Stimulated activated CD4-positive, alpha-beta T cell treated with anti-CD3 and anti-CD28 coated beads, TNF-alpha, amount 100 ng/mL, for 1 hour (primary cell): ENCODE measurements at places on chromosomes 1 and 21.
A peak's percentile ranks its signal among the peaks of the same experiment; 100 is the strongest.

DNA sequence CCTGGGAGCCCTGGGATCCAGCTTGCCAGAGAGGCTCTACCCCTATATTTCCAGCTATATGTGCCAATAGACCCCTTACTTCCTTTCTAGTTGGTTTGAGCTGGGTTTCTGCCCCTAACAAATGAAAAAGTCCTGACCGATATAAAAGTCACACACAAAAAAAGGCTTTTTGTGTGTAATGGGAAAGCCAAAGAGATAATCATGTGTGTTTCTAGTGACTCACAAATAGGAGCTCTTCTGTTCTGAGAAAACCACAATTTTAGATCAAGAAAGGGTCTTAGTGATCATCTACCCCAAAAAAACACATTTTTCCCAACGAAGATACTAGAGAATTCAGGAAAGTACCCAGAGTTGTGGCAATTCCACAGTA, 23.0 kb upstream of the PLEKHA6 start:
- DNase-seq = no peak

- no peak for DNase-seq
Observed at GRCh38 chr1:174068000-174068399, 45.8 kb upstream of the RC3H1 start.

GRCh38 chr1:14487671-14488070, 110.8 kb upstream of the KAZN start:
- no peak for DNase-seq

DNA sequence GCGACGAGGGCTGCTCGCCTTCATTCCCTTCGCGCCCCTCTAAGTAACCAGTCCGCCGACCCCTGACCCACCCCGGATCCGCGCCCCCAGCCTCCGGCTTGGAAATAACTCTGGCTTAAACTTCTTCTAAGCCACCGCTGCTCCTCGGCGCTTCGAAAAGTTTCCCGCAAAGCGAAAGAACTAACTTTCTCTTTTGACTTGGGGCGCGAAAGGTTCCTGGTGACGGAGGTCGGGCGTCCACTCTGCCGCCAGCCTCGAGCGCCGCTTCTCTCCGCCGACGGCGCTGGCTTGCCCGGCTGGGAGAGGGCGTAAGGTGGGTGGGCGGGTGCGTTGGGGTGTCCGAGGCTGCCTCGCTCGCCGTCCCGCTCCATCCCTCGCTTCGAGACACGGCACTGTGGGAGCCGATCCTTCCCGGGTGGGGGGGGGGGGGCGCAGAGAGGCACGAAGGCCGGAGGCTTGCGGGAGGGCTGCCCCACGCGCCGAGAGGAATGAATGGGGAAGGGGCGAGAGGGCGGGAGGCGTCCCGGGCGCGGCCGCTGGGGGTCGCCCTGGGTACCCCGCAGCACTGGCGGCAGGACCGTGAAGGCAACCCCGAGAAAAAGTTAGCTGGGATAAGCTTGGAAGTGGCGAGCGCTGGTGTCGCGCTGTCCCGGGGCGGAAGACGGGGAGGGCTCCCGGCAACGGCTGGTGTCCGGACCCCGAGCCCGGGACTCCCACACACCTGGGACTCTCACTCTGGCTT, 569 bp downstream of the ATF3 start:
- DNase-seq = no peak

- no peak for DNase-seq
Observed at GRCh38 chr1:182598296-182598695, 5.9 kb downstream of the RGS16 start.

- DNase-seq = no peak
Observed at GRCh38 chr1:28127617-28128257, 39.3 kb upstream of the EYA3 start.

GRCh38 chr1:155044812-155045657, 6.1 kb upstream of the ADAM15 start:
- peak; percentile 20 for DNase-seq

DNA sequence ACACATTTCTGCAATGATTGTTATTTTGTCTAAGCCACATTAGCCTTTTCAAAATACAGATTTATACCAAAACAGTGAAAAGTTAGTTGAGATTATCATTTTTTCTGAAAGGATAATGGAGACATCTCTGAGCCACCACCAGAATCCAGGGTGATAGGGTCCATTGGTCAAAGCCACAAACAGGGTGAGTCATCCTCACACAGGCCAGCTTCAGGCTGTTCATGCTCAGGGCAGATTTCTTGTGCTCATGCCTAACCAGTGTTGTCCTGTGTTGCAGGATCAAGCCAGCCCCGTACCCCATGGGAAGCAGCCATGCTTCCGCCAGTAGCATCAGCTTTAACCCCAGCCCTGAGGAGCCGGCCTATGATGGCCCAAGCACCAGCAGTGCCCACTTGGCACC, 13.4 kb downstream of the ELOA start:
- no peak for DNase-seq

- DNase-seq = no peak
Observed at GRCh38 chr1:7288992-7289391, 482.1 kb upstream of the VAMP3 start.

- no peak for DNase-seq
Observed at GRCh38 chr1:150558761-150559655, 9.8 kb downstream of the ADAMTSL4 start.

GRCh38 chr1:151509350-151510019, 1.7 kb upstream of the CGN start:
- no peak for DNase-seq

DNA sequence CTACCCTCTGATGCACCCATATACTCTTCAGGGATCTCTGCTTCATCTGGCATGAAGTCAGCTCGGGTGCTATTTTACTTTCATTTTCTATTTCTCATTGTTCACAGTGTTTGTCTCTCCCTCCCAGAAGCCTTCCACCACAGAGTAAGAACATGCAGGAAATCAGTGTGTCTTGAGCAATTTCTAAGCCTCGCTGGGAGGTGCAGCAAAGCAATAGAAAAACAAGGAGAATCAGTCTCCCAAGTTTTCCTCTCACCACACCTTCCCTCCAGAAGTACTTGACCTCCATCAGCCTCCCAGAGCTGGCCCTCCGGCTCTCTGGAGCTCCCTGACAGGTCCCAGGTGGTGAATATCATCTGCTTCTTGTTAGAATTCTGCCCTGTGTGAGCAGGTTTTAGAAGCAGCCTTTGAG, 594.7 kb upstream of the CAMK1G start:
- no peak for DNase-seq

DNA sequence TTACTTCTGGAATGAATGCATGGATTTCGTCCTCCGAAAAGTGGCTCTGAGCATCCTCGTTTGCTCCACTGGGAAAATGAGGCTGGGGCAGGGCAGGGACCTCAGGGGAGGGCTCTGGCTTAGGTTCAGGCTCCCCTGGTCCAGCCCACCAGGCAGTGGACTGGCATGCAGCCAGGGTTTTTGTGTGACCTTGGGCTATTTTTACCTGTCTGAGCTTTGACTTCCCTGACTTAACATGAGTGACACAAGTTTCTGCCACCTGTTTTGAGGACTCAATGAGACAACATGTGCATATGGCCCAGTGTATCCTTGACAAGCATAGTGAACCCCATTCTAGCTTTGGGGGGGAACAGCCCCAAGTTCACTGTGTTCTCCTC, 32.6 kb upstream of the EDN2 start:
- no peak for DNase-seq

- DNase-seq = no peak
Observed at GRCh38 chr1:78540048-78540447, 49.3 kb downstream of the PTGFR start.

- no peak for DNase-seq
Observed at GRCh38 chr1:99252630-99253029, 11.7 kb upstream of the PLPPR4 start.

GRCh38 chr1:157134442-157134841, 3.8 kb downstream of the ETV3 start:
- no peak for DNase-seq

DNA sequence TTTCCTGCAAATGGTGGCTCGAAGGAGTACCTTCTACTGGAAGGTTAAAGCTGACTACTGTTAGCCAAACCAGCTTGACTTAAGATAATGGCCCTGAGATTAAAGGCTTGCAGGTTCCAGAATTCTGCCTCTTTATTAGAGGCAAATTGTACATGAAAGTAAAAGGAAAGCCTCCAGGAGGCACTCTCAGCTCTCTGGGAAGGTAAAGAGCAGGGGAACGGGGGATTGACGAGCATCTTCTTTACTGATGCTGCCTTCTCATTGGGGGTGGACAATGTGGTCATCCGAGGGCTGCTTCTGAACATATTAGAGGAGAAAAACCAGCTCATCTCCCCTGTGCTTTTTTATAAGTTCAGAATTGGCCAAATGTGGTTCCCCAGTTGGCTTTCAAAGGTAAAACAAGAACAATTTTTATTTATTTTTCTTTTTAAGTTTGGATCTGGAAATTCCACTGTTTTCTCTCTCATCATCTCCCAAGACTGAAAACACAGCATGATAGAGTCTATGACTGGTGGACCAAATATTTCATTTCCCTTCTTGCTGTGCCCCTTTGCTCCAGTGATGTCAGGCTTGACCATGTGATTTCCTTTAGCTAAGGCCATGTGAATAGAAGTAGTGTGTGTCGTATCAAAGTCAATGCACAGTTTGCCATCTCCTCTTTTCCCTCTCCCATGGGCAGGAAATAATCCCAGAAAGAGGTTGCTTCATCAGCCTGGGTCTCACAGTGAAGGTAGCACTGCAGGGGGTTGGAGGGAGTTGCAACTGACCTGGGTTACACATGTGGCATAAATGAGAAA, 292.7 kb downstream of the PRDM2 start:
- no peak for DNase-seq

- no peak for DNase-seq
Observed at GRCh38 chr1:224786533-224787250, 142.8 kb upstream of the DNAH14 start.

DNA sequence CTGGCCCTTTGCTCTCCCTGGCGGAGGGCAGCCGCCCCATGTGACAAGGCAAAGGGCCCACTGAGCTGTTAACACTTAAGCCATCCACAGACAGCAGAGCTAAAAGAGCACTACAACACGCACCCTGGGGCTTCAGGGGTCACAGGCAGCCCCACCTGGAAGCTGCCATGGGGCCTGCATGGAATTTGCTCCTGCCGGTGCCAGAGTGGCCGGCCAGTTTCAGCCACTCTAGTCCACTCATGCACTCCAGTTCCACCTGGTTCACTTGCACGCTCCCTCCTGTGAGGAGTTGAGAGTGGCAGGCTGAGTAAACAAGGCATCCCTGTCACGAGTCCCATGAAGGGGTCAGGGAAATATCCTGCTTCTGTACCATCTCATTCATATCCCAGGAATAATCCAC, 55.3 kb downstream of the RIMS3 start:
- no peak for DNase-seq

DNA sequence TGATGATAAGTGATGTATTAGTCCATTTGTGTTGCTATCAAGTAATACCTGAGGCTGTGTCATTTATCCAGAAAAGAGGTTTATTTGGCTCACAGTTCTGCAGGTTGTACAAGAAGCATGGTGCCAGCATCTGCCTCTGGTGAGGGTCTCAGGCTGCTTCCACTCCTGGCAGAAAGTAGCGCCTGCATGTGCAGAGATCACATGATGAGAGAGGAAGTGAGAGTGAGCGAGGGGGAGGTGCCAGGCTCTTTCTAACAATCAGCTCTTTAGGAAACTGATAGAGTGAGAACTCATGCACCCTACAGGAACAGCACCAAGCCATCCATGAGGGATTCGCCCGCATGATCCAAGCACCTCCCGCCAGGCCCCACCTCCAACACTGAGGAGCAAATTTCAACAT, 2.2 kb upstream of the FHAD1 start:
- no peak for DNase-seq

DNA sequence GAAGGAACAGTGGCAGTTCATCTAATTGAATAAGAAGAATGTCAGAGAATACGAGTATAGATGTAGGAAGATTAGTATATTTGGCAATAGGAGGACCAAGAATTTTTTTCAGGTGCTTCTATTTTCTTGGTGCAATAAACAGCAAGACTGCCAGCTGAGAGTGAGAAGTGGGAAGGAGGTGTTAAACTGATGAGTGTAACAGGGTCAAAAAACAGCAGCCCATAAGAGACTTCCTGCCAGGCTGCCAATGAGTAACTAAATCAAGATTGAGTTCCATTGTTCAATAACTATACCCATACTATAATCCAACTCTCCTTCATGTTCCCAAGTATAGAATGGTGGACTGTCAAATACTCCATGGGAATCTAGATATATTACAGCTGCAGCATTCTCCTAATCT, 28.7 kb downstream of the LYST start:
- DNase-seq = no peak

DNA sequence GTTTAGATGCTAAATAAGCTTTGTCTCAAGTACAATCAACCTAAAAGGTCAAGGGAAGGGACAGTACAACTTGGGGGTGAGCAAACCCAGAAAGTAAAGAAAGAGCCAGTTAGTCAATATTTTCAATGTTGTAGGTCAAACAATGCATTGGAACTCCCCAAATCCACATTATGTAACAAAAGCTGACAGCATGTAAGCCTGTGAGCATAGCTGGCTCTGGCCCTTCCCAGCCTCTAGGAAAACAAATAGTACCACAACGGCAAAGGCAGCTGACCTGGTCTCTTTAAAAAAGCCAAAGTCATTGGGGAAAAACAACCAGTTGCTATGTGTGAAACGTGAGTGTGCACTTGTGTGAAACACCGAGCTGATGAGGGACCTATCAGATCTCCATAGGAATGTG, 3.4 kb downstream of the CBR1 start:
- DNase-seq = no peak

GRCh38 chr1:234729561-234730474, 119.8 kb upstream of the IRF2BP2 start:
- no peak for DNase-seq

DNA sequence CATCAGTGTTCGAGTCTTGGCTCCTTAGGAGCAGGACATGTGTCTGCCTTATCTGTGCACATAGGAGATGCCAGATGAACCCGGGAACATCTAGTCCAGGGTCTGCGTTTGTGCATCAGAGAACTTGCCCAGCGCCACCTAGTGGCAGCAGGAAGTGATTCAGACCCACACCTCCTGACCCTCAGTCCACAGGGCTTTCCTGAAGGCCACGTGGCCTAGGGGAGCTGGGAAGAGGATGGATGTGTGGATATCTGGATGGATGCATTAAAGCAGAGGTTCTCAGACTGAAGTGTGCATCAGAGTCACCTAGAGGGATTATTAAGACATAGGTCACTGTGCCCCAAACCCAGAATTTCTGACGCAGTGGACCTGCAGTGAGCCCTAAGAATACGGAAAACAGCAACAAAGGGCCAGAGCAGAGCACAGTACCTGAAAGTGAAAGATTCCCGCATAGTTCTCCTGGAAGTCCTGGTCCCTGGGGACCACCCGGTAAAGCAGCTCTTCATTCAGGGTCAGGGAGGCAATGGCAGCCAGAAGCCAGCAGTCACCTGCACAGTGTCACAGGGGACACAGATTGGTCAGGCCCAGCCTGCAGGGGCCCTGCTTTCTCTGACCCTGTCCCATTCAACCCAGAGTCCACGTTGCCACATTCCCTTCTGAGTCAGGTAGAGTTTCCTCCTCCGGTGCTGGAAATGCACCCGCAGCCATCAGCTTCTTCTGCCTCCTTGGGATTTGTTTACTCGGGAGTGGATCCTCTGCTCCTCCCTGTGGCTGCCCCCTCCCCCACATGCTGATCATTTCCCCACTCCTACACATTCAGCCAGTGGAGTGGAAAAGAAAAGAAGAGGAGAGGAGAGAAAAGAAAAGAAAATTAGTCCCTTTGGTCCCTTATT, 37.0 kb downstream of the CAPN8 start:
- peak; percentile 32 for DNase-seq
